CD4-positive, alpha-beta T cell treated with Interleukin-1 beta for 1 hour (primary cell): ENCODE measurements at places on chromosomes 12 and 14.

DNA sequence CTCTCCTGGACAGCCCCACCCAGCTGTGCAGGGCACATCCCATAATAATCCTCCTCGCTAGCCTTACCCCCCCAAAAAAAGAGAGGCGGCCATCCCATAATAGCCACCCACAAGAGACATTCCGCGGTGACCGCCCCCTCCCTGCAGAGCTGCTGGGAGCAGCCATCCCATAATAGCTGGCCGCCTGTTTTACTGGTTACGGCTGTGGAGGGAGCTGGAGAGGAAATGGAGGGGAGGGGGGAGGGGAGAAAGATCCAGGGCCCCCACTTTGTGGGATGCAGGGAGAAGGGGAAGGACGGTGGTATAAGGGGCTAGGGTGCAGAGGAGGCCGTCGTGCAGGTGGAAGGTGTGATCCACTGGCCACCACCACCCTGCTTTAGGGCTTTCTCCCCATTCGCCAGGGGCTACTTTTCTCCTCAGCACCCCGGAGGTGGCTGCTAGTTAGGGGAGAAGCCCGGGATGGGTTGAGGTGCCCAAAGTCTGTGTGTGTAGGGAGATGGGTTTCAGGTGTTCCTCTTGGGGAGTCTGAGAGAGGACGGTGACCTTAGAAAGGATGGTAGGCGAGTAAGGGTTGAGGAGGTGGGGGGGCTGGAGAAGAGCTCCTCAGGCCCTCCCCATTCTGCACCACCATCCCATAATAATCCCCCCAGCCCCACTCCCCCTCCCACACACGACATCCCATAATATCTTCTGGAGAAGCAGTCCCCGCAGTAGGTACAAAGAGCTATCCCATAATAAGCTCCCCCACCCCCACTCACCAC, 6.0 kb upstream of the CHD4 start:
- peak; percentile 61 for DNase-seq

GRCh38 chr14:65864984-65865383, 452.5 kb downstream of the FUT8 start:
- no peak for DNase-seq

DNA sequence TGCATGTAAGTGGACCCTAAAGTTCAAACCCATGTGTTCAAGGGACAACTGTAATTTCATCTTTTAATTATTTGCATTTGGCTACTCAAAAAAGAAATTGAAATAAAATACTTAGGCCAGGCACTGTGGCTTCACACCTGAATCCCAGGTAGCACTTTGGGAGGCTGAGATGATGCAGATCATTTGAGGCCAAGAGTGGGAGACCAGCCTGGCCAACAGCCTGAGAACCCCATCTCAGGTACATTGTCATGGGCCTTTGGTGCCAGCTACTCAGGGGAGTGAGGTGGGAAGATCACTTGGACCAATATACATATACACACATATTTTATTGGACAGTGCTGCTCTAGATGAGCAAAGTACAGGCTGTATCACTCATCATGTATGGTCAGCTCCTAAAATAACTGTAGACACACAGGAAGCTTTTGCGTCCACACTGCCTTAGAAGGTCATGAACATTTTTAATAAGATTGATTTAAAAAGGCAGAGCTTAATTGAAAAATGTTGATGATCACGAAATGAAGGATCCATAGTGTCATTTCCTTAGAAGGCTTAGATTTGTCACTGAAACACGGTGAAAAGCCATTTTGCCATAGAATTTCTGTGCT, 2.5 kb upstream of the ZCCHC8 start:
- DNase-seq, result no peak

- DNase-seq, result no peak
These were observed 120.7 kb downstream of the HECTD4 start for GRCh38 chr12:112261559-112261958.

- no peak for DNase-seq
These were observed 15.3 kb upstream of the PRKAB1 start for GRCh38 chr12:119652665-119653064.

DNA sequence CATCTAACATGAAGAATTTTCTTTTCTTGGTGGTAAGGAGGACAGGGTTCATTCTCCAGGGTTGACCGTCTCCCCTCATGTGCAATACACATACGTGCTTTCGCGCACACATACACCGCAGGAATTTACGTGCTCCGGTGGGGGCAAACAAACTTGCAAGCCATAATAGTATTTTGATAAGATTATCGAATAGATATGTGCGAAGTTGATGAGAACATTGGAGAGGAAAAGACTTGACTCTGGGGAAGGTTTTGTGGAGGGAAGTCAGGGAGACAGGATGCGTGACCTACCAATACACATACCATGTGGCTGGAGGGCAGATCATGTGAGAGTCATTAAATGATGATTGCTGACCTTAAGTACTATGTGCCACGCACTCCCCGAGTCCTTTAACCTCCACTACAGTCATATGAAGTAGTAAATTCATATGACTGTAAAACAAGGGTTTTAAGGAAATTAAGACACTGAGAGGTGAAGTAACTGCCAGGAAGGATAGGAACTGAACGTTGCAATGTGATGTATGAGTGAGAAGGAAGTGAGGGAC, 921 bp downstream of the RAD51B start:
- no peak for DNase-seq

DNA sequence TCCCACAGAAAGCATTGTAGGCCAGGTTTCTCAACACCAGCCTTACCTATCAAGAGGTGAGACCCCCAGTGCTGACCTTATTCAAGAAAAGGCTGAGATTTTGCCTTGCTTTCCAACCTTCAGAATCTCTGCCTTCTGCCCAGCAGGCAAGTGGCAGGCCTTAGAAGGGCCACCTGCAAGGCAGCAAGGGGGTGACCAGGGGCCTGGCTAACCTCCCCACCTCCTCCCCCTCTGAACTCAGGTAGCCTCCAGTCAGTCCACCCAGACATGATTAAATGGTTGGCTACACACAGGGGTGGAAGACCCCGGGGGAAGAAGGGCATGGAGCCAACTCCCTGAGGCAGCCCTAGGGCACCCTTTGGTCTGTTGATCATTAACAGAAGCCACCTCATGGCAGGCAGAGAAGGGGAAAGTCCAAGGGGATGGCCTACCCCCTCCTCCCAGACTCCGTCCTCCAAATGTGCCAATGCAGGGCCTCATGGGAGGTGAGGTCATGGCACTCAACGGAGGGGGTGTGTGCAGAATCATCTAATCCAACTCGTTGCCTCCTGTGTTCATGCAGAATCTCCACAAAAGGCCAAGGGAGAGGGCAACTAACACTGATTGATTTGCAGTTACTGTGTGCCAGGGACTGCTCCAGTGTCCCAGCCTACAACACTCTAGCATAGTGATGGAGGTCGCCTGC, 8.5 kb downstream of the ZFP36L1 start:
- DNase-seq, result no peak
